ENCODE measurements at places on chromosomes 4 and X.

GRCh38 chr4:180635281-180635680, 1607.9 kb upstream of the TENM3 start:
- no peak for DNase-seq

- no peak for DNase-seq
These were observed 82.2 kb downstream of the POLA1 start for GRCh38 chrX:24775891-24776290.

- no peak for DNase-seq
These were observed 206.5 kb upstream of the PDE5A start for GRCh38 chr4:119834906-119835612.

- DNase-seq, result no peak
These were observed 213.3 kb downstream of the GLUD2 start for GRCh38 chrX:121260596-121261240.

DNA sequence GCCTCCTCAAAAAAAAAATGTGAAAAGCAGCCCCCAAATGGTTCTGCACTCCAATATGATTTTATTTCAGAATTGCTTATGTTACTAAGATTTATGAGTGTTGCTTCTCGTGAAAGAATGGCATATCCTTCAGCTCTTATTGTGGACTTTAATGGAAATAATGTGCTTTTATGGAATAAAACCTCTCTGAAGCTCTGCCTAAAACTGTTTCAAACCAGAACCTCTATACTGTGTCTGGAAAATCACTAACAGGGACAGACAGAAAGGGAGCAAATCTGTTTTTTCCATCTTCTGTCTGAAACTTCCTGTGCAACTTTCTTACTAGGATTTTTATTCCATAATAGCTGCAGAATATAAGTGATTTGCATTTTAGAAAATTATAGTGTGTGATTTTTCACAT, 493.1 kb downstream of the ANKRD50 start:
- no peak for DNase-seq

DNA sequence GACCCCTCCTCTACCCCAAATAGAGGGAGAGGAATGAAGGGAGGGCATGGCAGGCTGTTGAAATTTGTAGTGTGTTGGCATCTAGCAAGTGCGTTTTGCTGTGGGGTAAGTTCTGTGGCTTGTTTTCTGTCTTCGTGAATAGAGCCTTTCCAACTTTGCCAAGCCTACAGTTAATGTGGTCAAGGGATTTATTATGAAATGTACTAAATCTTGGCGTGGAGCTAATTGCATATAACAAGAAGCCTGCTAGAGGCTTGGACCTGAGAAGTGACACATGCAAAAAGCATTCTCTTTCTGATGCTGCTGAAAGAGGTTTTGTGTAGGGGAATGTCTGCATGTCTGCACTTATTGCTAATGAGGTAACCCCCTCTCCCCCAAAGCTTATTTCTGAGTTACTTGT, 132.2 kb downstream of the BMPR1B start:
- peak; percentile 76 for DNase-seq

DNA sequence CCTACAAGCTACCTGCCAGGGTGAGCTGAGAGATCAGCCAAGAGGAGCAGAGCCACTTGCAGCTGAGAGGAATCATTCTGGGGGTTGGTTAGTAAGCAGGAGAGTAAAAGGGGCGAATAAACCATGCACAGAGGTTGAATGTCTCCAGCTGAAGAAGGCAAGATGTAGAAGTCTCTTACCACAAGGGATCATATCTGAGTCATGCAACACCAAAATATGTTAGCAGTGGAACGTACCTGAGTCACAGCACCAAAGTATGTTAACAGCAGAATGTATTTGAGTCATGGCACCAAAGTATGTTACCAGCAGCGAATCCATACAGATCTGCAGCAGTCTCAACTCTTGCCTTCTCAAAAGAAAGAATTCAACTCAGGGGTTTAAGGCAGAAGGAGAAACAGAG, 29.9 kb downstream of the C4orf51 start:
- peak; percentile 84 for DNase-seq

DNA sequence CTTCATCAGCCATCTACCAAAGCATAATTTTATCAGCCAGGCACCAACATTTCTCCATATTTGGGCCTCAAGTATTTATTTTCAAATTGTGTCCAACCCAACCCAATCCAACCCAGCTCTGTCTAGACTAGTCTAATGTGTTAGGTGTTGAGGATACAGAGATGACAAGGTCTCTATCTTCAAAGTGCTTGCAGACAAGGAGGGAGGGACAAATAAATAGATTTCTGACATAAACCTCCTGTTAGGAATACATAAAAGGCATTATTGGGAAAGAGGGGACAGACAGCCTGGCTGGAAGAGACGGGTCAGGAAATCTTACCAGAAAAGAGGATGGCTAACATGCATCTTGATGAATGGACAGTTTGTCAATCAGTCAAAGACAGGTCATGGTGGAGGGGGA, 115.4 kb upstream of the RPS6KA3 start:
- DNase-seq, result no peak

DNA sequence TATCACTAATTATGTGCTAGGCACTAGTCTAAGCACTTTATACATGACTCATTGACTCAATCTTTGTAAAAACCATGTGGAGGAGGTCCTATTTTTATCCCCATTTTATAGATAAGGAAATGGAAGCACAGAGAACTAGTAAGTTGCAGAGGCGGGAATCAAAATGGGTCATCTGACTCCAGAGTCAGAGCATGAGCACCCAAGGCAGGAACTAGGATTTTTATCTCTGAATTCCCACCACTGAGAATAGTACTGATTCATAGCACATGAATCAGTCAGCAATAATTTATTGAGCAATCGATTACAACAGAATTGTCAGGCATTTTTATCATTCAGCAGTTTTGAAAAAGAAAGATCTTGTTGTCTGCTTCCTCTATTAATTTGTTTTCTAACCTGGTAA, 19.3 kb downstream of the SCARB2 start:
- DNase-seq, result peak; percentile 80

- peak; percentile 40 for DNase-seq
These were observed 4.3 kb upstream of the PLAC8 start for GRCh38 chr4:83118869-83119268.

DNA sequence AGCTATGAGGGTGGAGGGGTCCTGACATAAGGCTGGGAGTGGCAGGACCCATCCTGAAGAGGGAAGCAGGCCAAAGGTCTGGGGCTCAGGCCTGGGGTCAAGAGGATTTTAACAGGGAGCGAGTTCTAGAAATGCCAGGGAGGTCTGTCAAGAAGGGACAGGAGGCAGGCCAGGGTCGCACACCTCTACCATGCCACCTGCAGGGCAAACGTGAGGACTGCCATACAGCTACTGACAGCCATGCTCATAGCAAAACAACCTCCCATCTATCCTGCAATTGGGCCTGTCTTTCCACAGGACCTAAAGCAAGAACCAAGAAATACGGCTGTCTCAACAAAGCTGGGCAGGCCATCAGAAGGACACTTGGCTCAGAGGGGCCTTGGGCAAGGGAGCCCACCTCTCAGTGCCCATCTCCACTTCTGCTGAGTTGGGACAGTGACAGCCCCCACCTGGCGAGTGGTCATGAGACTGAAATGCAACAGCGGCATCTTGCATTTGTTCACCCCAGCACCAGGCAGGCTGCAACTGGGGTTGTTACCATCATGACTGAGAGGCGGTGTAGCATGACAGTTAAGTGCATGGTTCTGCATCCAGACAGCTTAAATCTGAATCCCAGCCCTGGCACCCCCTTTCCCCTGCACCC, 92.7 kb downstream of the WFS1 start:
- no peak for DNase-seq

DNA sequence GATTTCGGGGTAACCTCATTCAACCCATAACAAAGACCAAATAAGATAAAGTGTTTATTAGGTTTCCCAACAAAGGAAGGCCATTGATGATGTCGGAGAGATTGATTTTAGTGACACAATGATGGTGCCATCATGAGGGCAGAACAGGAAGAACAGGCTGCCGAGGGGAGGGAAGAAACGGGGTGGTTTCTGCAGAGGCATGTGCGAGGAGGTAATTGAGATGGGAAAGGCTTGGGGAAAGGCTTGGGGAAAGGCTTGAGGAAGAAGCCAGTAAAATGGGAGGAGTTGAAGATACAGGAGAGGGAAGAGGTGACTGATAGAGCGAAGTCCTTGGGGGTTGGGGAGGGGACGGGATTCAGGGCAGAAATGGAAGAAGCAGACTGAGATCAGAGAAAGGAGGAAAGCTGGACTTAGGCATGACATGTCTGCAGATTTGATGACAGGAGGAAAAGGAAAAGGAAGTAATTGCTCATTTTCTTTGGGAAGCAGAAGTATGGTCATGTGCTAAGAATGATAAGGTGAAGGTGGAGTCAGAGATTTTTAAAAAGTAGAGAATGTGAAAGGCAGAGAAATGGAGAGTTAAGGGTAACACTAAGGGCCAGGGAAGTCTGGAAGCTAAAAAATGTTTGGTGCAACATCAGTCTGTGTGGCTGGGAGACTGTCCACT, 6.0 kb downstream of the HPSE start:
- DNase-seq, result no peak

Measured in fibroblast of skin of left biceps (primary cell).